ENCODE measurements at places on chromosomes 6 and 20. TPM values are rescaled to one million over a fixed set of nuclear protein-coding genes. Genes with fewer than 3 reads are reported as not detected.

GRCh38 chr20:62782893-62783278, 13.4 kb upstream of the MRGBP start:
- peaks cover 3% of the 10 kb centered on the region for H3K27me3 ChIP-seq
- peaks cover 22% of the 10 kb centered on the region for H3K4me1 ChIP-seq
- no peak overlapping the region for H3K4me3 ChIP-seq
- no peaks in the 10 kb centered on the region for H3K36me3 ChIP-seq

DNA sequence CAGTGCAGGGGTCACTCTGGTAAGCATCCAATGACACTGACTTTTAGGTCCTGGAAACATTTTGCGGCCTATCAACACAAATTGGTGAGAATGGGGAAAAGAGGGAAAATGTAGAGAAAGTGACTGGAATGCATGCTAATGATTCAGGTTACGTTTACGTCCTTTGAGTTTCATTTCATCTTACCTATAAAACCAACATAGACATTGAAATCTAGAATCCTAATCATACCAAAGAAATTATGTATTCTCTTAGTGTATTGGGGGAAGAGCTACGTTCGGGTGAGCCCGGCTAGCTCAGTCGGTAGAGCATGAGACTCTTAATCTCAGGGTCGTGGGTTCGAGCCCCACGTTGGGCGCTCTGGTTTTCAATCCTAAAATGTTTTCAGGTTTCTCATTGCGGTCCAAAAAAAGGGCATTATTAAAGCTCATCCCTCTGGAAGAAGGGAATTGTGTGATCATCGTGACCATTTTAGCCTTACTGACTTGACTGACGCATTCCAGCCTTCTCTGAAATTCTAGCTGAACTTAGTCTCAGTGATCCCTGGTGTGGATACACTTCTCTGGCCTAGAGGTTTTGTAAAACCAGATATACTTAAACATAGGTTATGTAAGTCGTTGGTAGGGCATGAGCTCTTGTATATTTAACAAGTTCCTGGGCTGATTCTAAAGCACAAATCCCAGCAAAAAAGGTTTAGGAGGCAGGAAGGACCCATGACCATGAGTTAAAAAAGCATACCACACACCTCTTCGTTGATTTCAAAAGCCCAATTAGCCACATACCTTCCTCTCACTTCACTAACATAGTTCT, 18.3 kb downstream of the HMGN4 start:
- no peaks in the 10 kb centered on the region for H3K36me3 ChIP-seq
- H3K4me3 ChIP-seq: no peak overlapping the region
- peak overlapping the region; percentile 78 for H3K27ac ChIP-seq
- H3K27me3 ChIP-seq: peaks cover 2% of the 10 kb centered on the region
- DNase-seq: no peak
- H3K4me1 ChIP-seq: peaks cover 10% of the 10 kb centered on the region

DNA sequence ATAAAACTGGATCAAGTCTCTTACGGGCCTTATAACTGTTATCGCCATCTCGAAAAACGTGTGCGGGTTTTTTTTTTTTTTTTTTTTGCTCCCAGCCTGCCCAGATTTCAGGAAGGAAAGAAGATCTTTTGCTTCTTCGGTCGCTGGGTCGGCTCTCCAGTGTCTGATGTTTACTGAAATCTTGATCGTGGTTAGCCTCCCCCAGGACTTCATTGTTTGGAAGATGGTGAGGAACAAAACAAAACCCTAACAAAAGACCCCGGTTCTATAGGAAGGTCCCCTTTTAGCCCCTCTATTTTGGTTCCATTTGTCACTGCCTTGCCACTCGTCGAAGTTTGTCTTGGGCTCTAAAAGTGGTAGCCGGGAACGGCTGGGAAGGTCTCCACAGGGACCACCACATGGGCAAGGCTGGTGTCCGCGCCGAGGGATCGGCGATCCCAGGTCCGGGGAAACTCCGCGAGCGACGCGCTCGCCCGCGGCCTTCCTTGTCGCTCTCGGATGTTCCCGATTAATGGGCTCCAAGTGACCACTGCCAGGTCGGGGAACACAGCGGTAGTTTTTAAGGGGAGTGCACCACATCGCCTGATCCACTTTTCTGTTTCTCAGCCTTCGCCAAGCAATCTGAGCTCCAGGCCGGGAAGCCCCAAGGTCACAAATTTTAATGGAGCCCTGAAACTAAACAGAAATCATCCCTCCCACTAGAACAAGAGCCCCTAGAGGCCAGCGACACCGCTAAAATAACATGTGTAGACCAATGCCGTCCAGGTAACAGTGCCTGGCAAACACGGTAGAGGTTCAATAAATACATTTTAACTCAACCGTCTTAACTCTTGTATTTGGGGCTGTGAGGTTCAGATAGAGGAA, 27.0 kb downstream of the TRIM27 start:
- peaks cover 9% of the 10 kb centered on the region for H3K27me3 ChIP-seq
- peaks cover 9% of the 10 kb centered on the region for H3K36me3 ChIP-seq
- H3K4me3 ChIP-seq: peak overlapping the region; percentile 98
- DNase-seq: peak; percentile 74

DNA sequence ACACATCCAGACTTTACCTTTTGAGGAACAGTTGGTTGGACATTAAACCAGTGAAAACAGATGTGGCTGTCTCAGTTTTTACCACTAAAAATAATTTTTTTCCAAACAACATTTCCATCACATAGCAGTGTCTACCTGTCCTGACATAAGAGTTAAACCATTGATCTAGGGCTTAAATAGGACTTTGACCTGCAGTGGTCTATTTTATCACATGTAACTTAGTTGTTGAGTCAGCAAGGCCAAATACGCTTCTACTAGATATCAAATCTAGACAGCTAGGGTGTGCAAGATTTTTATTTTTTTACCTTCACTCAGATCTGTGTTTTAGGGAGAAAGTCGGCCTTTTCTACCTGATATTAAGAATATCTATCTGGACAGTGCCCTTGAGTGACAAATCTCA, 88.8 kb upstream of the ZFP64 start:
- H3K4me3 ChIP-seq: no peak overlapping the region
- no peak for DNase-seq
- H3K36me3 ChIP-seq: no peaks in the 10 kb centered on the region
- H3K27ac ChIP-seq: no peak overlapping the region

- H3K27me3 ChIP-seq: peaks cover 91% of the 10 kb centered on the region
- peaks cover 27% of the 10 kb centered on the region for H3K4me1 ChIP-seq
- no peak for DNase-seq
- peak overlapping the region; percentile 99 for H3K4me3 ChIP-seq
- peak overlapping the region; percentile 99 for H3K27ac ChIP-seq
Measured at GRCh38 chr6:10411131-10411970, 3.5 kb downstream of the TFAP2A start.

DNA sequence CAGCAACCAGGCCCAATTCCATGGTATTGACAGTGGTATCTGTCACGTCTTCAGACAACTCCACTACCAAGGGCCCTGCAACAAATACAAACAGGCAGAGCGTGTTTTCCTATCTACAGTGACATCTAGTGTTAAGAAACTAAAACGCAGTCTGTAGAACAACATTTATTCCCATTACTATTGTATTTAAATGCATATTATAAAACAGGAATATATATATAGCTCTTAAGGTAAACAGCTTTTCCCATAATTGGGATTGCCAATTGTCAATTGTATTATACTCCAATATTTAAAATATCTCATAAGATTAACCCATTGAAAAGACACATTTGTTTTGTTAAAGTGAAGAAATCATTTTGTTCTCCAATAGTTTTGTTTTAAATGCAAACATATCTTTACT, 97.2 kb downstream of the KIF16B start:
- peak overlapping the region; percentile 10 for H3K4me3 ChIP-seq
- H3K27me3 ChIP-seq: no peaks in the 10 kb centered on the region
- peaks cover 12% of the 10 kb centered on the region for H3K36me3 ChIP-seq
- peak overlapping the region; percentile 83 for H3K27ac ChIP-seq
- DNase-seq: no peak
- H3K4me1 ChIP-seq: peaks cover 26% of the 10 kb centered on the region

The FAM229B gene
- 8.4 TPM for total RNA-seq

The CYB5R4 gene
- total RNA-seq: 17.4 TPM

The SFT2D1 gene
- total RNA-seq: 36.0 TPM

The KIF6 gene
- 0.79 TPM for total RNA-seq

The RALGAPB gene
- 39.6 TPM for total RNA-seq

The VWA7 gene
- total RNA-seq: 6.4 TPM

The GJA10 gene
- total RNA-seq: not detected

Data from type B pancreatic cell (in vitro differentiated cells).